ENCODE measurements at places on chromosomes 2 and 18.

DNA sequence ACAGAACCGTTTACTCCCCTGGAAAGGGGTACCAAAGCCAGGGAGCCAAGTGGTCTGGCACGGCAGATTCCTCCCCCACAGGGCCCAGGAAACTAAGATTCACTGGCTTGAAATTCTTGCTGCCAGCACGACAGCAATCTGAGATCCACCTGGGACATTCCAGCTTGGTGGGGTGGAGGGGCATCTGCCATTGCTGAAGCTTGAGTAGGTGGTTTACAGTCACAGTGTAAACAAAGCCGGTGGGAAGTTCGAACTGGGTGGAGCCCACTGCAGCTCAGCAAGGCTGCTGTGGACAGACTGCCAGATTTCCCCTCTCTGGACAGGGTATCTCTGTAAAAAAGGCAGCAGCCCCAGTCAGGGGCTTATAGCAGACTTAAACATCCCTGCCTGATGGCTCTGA, 901.7 kb upstream of the LRRTM1 start:
- no peak for DNase-seq

DNA sequence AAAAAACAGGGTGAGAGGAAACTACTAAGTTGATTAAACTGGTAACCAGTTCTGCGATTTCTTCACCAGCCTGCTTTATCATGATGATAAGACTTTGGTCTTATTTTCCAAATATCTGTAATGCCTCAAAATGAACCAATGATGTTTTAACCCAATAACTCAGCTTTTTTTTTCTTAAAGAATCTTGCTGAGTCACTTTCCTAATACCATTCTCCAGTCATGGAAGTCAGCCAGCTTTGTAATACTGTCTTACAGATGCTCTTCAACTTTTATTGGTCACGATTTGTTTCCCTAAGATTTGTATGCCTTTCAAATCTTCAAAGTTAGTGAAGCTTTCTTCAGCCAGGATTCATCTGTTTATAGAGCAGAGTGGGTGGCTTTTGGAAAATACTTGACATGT, 47.7 kb upstream of the SMIM21 start:
- DNase-seq: no peak

GRCh38 chr2:105814291-105814940, 69.7 kb downstream of the NCK2 start:
- DNase-seq: no peak

DNA sequence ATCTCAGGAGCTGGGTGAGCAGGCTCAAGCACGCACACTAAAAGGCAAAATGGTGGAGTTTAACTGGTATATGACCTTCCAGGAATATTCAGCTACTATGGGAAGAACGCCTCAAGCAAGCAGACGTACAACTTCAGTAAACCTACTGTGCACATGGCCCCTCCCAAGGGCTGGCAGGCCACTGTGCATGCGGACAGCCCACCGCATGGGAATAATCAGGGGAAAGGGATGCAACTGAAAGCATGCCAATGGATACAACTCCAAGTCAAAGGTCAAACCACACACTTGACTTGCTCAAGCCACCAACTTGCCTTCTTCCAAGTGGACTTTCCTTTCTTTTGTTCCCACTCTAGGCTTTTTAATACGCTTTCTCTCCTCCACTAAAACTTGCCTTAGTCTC, 121.6 kb upstream of the SNTG2 start:
- no peak for DNase-seq

- no peak for DNase-seq
Measured at GRCh38 chr18:46337271-46337670, 233.1 kb downstream of the HAUS1 start.

- no peak for DNase-seq
Measured at GRCh38 chr2:196473617-196474016, 165.9 kb upstream of the CCDC150 start.

- DNase-seq: no peak
Measured at GRCh38 chr2:135821190-135821589, 15.8 kb downstream of the LCT start.

DNA sequence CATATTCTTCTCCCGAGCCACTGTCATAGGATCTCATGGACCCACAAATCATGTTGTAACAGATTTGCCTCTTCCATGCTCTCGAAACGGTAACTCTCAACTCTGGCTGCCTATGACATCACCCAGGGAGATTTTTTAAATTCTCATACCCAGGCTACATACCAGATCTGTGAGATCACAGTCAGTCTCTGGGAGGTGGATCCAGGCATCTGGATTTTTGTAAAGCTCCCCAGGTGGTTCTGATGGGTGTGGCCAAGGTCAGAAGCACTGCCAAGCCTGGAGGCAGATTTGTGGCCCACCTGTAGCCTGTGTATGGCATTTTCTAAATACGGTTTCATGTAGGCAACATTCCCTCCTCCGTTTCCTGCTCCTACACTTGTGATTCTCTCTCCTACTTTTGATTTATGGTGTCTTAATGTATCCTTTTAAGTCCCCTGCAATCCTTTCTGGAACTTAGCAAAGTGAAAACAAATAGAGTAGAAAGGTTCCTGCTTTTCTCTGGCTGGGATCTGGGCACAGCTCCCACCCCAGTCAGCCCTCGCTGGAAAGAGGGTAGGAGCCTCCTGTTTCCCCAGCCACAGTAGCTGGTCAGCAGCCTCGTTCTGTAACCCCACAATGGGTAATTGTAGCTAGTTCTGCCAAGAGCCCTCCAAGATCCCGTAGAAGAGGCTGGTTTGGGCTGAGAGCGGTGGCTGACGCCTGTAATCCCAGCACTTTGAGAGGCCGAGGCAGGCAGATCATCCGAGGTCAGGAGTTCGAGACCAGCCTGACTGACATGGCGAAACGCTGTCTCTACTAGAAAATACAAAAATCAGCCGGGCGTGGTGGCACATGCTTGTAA, 96.2 kb downstream of the KLHL29 start:
- no peak for DNase-seq

DNA sequence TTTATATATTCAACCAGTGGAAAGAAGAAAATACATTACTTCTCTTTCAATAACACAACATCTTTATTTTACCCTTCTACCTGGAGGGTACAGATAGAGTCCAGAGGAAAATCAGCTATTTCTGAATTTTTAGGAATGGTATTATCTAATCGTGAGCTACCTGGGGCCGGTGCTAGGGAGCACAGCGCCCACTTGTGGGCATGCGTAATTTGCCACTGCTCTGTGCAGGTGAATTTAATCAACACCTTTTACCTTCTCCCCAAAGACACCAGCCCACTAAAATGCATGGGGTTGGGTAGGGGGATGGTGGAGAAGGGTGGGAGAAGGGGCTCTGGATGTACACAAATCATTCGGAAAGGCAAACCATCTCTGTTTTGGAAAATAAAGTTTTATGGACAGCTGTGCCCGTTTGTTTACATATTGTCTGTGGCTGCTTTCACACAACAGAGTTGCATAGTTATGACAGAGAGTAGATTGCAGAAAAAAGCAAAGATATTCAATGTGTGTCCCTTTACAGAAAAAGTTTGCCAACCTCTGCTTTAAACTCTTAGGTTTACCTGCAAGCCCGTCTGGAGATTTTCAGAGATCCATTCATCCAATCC, 51.5 kb upstream of the DCC start:
- DNase-seq: no peak

DNA sequence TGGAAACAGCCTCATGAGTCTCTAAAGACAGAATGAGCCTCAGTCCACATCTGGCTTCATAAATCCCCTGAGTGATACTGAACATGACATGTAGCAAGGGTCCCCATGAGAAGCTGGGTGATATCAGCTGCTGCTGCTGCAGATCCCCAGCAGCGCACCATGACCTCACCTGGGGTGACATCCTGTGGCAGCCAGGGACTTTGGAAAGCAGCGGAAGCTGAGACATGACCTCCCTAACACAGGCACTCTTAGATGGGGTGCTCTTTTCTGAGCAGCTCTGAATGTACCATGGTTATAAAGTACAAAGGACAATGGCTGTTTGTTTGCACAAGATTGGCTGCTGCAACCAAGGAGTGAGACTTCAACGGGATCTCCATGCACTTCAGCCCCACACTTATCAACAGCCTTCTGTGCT, 74.7 kb upstream of the TMEM200C start:
- DNase-seq: no peak

DNA sequence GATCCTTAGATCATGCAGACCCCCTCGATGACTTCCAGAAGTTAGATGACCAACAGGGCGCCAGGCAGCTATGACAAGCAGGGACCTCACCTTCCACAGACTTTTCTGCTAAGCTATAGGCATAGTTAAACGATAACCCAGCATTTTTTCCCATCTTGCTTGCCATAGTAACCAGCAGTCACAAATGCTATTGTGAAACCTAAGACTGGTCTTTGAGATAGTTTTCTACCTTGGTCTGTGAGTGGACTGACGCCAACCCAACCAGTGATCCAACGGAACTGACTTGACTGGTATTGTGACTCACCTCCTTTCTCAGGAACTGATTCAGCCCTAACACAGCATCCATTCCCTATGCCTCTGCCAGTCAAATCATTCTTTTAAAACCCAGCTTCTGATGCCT, 361.2 kb downstream of the LRRTM4 start:
- no peak for DNase-seq

- no peak for DNase-seq
Measured at GRCh38 chr18:78790511-78790910, 189.1 kb upstream of the SALL3 start.

GRCh38 chr18:77081390-77081778, 51.2 kb downstream of the MBP start:
- no peak for DNase-seq

GRCh38 chr2:29055601-29056000, 18.7 kb downstream of the PCARE start:
- no peak for DNase-seq

GRCh38 chr2:20737505-20737904, 70.6 kb downstream of the GDF7 start:
- DNase-seq: no peak

DNA sequence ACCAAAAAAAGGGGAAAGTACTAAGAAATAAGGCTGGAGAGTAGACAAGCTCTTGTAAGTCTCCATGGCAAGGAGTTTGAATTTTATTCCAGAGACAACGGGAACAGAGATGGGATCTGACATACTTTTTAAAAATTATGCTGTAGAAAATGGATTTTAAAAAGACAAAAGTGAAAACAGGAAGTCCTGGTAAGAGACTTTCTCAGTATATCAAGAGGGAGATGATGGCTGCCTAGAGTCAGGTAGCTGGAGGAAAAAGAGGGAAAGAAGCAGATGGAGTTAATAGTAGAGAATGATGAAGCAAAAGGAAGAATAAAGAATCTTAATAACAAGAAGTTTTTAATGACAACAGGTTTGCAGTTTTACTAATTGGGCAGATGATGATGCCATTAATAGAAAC, 168.1 kb downstream of the SRBD1 start:
- DNase-seq: no peak
